Nephron progenitor cell (in vitro differentiated cells): ENCODE measurements at places on chromosomes 16 and 17.
A peak's percentile ranks its signal among the peaks of the same experiment; 100 is the strongest.

DNA sequence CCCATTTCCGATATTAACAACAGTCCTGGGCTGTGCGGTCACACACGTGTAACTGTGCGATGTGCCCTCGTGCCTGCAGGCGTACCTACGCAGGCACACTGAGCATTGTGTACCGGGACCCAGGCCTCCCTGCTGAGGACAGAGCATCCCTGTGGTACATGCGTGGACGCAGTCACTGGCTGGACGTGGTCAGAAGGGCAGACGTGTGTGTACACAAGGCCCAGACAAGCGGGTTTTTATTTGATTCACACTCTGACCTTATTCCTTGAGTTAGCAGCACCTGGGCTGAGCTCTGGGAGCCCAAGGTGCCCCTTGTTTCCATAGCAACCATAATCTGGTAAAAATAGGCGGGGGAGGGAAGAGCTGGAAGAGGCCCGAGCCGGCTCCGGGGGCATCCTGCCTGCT lies 19.5 kb downstream of the RAP1GAP2 start:
- DNase-seq: no peak

DNA sequence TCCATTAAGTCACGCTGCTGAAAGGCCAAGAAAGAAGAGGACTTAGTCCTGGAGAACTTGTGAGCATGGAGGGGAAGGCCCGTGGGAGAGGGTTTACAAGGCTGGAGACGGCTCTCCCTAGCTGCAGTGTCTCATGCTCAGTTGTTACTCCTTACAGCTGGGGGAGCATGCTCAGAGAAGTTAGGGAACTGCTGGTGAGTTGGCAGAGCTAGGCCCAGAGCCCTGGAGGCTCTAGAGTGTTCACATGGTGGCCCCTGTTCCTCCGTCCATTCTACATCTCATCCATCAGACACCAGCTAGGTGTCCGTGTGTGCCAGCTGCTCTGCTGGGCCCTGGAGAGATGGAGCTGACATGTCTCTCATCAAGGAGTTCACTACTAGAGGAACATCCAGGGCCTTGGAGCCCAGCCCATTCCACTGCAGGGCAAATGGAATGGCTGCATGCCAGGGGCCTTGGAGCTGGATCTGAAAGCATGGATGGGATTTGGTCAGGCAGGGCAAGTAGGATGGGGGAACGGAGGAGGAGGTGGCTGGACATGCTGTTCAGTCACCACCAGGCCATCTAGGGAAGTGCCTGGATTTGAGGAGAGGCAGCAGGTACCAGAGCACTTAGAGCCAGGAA lies 6.3 kb downstream of the XYLT2 start:
- DNase-seq: no peak

DNA sequence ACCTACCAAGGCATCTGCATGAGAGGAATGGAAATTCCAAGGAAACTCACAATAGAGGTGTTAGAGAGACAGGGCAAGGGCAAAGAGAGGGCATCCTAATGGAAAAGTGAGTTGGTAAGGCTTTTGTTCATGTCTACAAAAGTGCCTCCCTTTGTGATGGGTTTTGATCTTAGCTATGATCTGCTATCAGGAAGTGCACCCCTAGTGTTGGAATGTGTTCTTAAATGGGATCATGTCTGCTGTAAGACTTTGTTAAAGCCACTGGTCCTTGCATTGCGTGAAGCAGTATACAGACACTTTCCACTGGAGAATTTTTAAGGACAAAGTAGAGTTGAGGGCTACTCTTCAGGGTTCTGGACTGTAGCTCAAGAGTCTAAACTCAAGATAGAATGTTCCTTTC lies 92.0 kb downstream of the MAP2K6 start:
- DNase-seq: no peak

- no peak for DNase-seq
Observed at GRCh38 chr17:19729900-19730299, 13.5 kb upstream of the SLC47A2 start.

DNA sequence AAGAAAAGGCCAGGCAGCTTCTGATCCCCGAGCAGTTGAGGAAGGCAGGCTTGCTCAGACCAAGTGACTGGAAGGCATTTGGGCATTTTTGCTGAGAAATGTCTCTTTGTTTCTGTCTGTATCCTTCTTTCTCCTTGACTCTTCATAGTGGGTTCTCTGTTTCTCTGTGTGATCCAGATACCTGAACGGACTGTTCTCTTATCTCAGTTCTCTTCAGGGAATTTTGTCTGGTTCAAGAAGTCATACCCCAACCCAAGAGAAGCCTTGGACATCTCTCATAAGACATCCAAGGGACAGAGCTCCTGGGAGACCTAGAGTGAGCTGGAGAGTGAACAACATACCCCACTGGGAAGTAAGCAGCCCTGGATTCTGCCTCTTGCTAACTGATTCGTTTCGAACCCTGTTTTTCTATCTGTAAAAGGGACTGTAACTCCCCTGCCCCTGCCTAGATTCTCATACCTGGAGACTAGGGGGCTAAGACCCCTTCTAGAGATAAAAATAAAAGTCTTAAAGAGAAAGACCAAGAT lies 541 bp downstream of the CCL3 start:
- no peak for DNase-seq

GRCh38 chr16:11167581-11167980 lies 88.4 kb downstream of the SOCS1 start:
- no peak for DNase-seq

DNA sequence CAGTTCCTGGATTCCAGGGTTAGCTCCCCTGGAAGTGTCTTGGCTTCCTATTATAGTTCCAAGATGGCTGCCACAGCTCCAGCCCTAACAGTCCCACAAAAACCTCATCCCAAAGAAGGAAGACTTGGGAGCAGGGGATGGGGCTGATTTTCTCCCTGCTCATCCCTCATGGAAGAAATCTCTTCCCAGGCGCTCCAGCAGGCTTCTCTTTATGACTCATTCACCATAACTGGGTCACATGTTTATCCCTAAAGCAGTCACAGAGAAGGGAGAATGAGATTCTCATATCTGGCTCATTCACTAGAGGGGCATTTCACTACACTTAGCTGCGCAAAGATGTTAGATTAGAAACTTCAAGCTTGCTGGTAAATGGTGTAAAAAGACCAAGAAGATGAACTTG lies 206.5 kb upstream of the IRX3 start:
- DNase-seq: no peak

DNA sequence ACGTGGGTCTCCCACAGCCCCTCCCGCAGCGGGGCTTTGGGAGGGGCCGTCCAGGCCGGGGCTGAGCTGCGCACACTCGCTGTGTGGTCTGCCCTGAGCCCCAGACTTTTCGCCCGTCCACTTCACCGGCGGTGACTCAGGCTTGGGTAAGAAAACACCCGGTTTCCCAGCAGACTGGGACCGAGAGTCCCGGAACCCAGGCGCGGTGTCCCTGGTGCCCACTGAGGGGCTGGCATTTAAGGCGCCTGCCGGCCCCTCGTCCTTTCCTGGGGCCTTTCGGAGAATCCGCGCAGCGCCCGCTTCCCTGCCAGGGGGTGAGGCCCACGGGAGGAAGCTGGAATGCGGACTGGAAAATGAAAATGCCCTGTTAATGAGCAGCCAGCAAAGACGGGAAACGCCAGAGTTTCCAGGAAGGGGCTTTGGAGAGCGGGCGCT lies 100.3 kb downstream of the C16orf95 start:
- DNase-seq: no peak

DNA sequence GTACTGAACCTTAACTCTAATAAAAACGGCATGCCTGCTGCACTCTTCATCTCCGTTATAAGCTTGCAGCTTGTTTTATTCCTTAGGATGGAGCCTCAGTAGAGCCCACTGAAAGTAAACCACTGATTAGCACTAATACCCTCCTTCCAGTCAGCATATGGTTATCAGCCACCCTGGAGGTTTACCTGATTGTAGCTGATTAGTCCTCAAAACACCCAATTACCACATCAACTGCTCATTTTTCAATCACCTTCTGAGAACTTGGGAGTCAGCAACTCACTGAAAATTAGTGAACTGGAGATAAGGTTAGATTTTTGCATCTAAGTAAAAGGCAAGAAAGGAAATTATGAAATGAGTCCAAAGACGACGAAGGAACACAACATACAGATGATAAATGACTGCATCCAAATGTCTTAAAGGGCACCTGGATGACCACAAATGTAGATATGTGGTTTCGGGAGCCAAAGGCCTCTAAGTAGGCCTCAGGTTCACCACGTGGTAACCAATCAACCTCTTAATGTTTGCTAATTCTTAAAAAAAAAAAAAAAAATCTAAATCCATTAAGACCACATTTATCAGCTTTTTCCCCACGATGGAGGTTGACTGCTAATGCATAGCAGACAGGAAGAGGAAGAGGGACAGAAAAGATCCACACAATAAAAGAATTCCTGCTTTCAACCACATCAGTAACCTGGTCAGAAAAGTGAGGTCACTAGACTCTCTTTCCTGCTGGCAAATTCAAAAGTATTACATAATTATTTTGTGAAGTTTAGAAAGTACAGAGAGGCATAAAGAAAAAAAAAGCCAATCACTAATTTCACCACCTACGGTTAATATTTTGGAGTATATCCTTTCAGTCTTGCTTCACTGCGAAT lies 28.0 kb downstream of the DCUN1D3 start:
- no peak for DNase-seq

DNA sequence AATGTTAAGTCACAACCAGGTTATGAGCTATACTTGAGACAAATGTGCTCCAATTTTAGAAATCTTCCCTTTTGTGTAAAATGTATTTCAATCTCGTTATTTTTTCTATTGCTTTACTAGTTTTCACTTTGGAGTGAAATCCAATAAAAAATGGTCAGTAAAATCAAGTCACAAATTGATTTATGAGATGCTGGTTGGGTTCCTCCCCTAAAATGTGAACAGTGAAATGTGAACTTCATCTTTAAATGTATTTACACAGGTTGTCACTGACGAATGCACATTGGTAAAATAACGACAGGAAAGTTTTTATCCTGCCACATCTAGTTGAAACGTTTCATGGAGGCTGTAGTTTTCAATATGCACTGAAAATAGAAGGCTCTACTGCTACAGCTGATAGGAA lies 55.5 kb downstream of the COX10 start:
- no peak for DNase-seq

- DNase-seq: peak; percentile 12
Observed at GRCh38 chr16:3401719-3402397, 843 bp downstream of the ZNF174 start.
